Cardiac septum (tissue), 1 donor: ENCODE measurements at places on chromosomes 11 and 22. TPM values are rescaled to one million over a fixed set of nuclear protein-coding genes. Genes with fewer than 3 reads are reported as not detected.

OR51B2 gene
- not detected for total RNA-seq

C11orf91 gene
- total RNA-seq, result 1.4 TPM

APOBEC3C gene
- 22.1 TPM for total RNA-seq

TP53I11 gene
- 38.4 TPM for total RNA-seq

INSC gene
- total RNA-seq, result 0.22 TPM

FBLN1 gene
- total RNA-seq, result 70.1 TPM

JHY gene
- 1.3 TPM for total RNA-seq

NXF1 gene
- total RNA-seq, result 36.7 TPM

POU2AF1 gene
- total RNA-seq, result 0.13 TPM

TRIM49 gene
- total RNA-seq, result not detected

STK33 gene
- total RNA-seq, result 24.8 TPM
